ENCODE measurements at places on chromosomes 12 and 14.
A peak's percentile ranks its signal among the peaks of the same experiment; 100 is the strongest.

DNA sequence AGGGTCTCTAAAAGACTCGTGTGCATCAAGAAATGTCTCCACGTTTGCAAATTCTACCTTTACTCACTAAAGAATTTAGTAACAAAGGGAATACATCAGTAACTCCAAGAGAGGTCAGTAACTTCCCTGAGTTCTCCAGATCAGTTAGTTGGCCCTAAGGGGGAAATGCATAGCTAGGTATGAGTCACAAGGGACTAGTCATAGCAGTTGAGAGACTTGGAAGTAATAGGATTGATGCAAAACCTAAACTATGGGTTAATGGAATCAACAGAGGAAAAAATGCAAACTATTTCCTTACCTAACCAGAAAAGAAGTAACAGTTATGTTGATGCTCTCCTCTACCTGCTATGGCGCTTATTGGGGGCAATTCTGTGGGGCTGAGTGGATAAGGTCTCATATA is 148.8 kb upstream of the GARIN6 start:
- no peak for DNase-seq

DNA sequence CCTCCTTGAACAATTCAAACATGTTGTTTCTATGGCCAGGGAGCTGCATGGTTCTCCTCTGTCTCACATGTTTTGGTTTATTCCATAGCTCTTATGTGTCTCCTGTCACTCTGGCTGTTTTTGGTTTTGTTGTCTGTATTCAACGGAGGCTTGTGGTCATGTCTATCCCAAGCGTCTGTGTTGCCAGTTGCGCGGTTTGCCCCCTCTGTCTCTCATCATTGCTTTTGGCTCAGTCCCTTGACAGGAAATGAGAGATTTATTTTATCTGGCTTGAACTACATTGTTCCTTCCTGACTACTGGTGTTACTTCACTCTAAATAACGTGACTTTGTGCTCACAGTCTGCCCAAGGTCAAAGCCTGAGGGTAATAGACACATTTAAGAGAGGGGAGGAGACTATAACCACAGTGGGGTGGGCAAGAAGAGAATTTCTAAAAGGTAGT is 96.4 kb upstream of the SOX5 start:
- peak; percentile 88 for DNase-seq

- no peak for DNase-seq
These were observed 63.5 kb downstream of the RAD51B start for GRCh38 chr14:67882986-67883555.

DNA sequence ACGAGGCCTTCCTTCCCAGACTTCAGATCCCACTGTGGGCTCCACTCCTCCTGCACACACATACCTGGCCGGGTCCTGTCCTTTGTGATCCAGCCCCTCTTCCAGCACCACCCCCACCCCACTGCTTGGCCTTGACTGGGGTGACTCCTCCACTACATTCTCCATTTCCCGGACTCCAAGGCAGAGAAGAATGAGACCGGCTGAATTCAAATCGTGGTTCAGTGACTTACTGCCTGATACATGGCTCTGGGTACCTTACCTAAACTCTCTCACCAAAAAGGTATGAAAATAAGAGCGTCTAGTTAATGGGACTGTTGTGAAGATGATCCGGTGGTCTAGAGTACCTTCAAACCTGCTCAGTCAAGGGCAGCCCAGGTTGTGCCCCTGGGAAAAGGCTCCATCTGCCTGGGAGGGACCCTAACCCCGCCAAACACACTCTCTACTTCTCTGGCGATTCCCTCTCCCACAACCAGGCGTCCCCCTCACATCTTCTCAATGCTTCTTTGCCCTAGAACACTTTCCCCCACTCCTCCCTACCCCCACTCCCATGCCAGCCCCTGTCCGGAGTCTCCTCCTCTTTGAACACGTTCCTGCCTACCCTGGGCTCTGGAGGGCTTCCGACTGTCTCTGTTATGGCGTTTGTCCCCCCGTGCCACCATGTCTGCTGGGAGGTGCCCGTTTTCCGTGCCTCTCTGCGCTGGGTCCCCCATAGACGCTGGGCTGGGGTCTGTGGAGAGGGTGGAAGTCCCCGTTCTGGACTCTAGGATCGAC is 1.5 kb upstream of the ZBTB42 start:
- DNase-seq, result no peak

GRCh38 chr14:93548102-93548843 is 117.5 kb downstream of the UNC79 start:
- no peak for DNase-seq

- DNase-seq, result no peak
These were observed 1.8 kb downstream of the PRORP start for GRCh38 chr14:35124127-35124526.

DNA sequence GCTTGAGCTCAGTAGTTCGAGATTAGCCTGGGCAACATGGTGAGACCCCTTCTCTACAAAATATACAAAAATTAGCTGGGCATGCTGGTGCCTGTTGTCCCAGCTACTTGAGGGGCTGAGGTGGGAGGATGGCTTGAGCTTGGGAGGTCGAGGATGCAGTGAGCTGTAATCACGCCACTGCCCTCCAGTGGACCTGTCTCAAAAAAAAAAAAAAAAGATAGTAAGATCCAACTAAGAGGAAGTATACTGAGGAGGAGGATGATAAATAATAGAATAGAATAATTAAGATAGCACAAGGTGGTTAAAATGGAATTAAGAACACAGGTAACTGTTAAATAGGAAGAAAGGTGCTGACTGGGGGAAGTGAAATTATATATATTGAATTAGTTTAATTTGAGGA is 37.0 kb upstream of the BAZ1A start:
- DNase-seq, result no peak

GRCh38 chr14:89773644-89774316 is 180.8 kb downstream of the EFCAB11 start:
- DNase-seq, result no peak

DNA sequence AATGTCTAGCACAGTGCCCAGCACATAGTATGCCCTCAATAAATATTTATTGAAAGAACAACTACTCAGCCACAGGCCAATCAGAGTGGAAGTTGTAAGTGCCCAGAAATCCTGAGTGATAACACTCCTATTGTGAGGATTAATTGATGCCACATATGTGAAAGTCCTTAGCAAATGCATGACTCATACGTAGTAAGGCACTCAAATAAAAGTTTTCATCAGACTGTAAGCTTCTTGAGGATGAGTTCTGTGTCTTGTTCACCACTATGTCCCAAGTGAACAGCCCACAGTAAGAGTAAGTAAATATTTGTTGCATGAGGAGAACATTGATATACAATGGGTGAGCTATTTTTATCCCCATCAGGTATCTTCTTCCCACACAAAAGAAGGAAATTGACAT is 24.7 kb upstream of the ANO6 start:
- DNase-seq, result no peak

DNA sequence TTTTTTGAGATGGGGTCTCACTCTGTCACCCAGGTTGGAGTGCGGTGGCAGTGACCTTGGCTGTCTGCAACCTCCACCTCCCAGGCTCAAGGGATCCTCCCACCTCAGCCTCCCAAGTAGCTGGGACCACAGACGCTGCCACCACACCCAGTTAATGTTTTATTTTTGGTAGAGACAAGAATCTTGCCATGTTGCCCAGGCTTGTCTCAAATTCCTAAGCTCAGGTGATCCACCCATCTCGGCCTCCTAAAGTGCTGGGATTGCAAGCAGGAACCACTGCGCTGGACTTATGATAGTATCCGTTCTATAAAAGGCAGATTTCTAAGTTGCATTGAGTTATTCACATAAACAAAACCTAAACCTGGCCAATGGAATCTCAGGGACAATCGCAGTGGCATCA is 321.1 kb upstream of the PRICKLE1 start:
- DNase-seq, result no peak

GRCh38 chr14:99590746-99591555 is 13.1 kb downstream of the CCDC85C start:
- no peak for DNase-seq

DNA sequence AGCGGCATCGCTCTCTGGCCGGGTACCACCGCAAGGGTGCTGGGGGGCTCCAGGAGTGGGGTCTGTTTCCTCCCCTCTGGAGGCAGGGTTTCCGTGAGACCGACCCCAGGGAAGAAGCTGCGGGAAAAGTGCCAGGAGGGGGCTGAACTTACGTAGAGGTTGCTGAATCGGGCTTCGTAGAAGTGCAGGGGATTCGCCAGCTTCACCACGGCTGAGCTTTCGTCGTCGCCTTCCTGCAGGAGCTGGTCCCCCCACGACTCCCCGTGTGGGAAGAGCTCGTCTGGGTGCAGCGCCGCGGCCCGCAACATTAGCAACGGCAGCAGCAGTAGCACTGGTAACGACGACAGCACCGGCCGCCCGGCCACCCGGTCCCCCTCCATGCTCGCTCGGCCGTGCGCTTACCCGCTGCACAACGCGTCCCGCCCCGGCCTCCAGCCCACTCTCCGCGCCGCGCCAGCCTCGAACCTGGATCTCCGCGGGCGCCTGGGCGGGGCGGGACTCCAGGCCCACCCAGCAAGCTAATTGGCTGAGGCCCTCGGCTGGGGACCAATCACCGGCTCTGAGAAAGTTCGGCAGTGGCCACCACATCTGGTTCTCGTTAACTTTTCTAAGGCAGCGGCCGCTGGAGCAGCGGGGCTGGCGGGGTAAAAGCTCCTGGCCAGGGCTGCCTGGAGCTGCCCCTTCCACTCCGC is at the start of gene NID2:
NID2 (minus strand) TSS at position 445 of the 692 bp plus-strand sequence; CDS start at position 380, 65 bp downstream.
- DNase-seq, result peak; percentile 87

DNA sequence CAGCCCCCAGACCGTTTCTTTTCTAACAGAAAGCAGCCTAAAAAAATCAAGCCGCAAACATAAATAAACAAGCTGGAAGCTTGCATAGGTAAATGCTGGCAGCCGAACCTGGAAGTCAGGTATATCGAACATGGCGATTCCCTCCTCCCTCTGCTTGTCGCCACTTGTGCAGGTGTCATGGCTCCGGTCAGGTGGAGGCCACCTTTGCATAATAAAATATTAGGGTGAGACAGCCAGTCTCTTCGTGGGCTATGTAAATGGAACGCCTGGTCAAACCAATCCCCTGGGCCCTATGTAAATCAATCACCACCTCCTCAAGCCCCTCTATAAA is 223.9 kb upstream of the DAAM1 start:
- DNase-seq, result no peak

DNA sequence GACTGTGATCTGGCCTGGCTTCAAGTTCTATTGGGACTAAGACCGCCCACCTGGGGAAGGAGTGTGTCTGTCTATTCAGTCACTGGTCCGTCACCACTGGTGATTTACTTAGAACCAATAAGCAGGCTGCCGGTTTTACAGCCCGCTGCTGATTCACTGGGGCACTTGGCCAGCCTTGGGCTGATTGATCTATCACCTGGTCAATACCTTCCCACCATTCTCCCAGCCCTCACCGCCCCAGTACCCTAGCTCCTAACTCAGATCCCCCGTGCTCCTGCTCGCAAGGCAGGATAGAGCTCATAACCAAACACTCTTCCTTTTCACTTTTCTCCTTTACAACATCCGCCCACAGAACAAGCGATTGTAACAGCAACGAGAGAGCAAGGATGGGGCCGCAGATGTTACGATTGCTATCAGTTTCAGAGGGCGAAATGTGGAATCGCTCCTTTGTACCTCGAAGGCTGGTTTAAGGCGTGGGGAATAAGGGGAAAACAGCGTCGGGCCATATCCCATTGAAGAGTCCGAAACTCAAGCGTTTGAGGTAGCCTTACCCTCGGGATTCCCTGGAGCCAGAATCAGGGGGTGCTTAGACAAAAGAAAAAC is 672 bp downstream of the RDH11 start:
- DNase-seq, result peak; percentile 54

DNA sequence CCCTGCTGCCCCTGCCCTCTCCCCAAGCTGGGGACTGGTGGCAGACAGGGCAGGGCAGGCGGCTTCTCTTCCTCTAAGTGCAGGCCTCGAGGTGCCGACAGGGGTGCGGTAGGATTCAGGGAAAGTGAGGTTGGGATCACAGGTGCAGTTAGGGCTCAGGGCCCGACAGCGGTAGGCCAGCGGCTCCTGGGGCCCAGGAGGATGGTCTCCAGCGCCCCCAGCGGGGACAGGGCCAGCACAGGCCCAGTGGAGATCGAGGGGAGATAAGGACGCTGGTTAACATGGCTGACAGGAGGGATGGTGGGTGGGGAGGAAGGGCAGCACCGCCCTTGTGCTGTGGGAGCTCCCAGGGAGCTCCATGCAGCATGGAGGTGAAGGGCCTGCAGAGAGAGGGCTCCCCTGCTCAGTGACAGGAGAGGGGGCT is 935 bp upstream of the CRIP1 start:
- no peak for DNase-seq

- no peak for DNase-seq
These were observed 3.4 kb upstream of the ATP2A2 start for GRCh38 chr12:110277530-110278254.

DNA sequence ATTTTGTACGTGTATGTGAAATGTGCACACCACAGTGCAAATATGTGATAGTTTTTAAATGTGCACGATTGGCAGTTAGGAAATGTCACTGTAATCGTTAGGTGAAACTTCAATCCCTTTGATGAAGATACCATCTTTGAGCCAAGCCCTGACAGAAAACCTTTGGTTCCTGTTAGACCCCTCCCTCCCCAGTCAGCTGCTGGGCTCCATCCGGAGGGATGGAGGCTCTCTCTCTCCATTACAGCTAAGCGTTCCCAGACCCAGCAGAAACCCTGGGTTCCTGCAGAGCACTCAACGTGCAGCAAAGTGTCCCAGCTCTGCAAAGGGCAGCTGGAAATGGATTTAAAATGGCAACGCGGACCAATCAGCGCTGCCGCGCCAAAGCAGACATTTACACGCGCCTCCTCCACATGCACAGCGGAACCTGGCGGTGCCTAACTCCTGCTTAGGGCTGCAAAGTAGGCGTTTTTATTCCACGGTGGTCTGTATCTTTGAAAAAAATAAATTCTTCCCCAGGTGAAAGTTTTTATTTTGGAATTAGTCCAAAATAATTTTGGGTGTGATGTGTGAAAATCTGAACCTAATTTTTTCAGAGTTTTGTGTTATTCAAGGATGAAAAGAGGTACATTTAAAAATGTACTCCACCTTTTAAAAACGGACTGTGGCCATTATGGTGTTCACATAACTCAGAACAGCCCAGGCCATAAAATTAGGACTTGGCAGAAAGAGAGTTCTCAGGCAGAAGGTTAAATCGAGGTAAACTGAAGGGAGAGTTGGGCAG is 1.4 kb upstream of the HMGA2 start:
- peak; percentile 77 for DNase-seq

- DNase-seq, result no peak
These were observed 14.6 kb downstream of the RESF1 start for GRCh38 chr12:31973818-31974217.
